Left colon (tissue), 2 donors: ENCODE measurements at places on chromosomes 7 and 10.

- DNase-seq = no peak
Measured at GRCh38 chr7:28858895-28859294, 99.2 kb downstream of the TRIL start.

GRCh38 chr7:107879400-107880035, 11.5 kb upstream of the DLD start:
- DNase-seq = no peak

GRCh38 chr7:91915401-91916050, 25.1 kb upstream of the AKAP9 start:
- no peak for DNase-seq

GRCh38 chr10:47024399-47025252, 113.4 kb downstream of the PTPN20 start:
- DNase-seq = peak; percentile 38

DNA sequence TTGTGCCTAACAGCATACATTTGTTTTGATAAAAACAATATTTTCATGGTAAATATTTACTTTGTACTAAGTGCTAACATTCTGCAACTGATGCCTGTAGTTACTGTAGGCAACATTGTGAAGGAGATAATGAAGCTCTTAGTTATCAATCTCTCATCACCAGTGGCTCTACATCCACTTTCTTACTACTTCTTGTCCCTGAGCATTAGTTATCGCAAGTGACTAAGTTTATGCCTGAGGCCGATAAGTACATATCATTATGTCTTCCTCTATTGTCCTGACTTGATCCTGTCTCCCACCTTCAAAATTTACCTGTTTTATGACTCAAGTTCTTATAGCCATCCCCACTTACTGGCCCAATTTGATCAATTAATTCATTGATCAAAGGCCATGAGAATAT, 63.6 kb downstream of the MACC1 start:
- DNase-seq = no peak

GRCh38 chr7:83691095-83691494, 42.2 kb upstream of the SEMA3E start:
- no peak for DNase-seq

DNA sequence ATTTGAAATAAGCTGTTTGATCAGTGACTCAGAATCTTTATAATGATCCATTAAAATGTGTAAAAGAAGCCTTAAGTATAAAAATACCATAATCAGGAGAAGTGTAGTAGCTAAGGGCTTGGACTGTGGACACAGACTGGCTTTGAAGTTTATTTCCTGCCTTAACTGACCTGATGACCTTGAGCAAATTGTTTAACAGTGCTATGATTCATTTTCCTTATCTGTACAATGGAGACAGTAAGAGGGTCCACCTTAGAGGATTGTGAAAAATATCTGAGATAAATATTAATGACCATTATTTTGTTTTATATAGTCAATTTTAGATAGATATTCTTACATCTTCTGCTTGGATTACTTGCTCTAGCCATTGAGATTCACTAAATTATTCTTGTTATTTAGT, 13.3 kb upstream of the RPA3 start:
- DNase-seq = no peak

DNA sequence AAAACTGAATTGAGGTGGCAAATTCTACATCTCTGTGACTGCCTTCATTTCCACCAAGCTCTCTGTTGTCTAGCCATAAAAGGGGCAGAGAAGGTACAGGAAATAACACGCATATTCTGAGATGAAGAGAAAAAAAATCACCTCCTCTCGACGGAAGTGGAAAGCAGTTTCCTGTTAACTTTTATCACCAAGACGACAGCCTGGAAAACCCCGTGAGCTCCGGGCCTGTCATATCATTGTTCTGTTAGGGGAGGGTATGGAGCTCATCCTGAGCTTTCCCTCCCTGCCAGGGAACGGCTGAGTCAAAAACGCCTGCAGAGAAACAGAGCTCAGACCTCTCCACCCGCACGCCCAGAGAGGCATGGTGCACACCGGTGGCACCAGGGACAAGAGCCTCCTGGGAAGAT, 200.3 kb downstream of the PRPF18 start:
- no peak for DNase-seq
